ENCODE measurements at places on chromosomes 3 and 15.

DNA sequence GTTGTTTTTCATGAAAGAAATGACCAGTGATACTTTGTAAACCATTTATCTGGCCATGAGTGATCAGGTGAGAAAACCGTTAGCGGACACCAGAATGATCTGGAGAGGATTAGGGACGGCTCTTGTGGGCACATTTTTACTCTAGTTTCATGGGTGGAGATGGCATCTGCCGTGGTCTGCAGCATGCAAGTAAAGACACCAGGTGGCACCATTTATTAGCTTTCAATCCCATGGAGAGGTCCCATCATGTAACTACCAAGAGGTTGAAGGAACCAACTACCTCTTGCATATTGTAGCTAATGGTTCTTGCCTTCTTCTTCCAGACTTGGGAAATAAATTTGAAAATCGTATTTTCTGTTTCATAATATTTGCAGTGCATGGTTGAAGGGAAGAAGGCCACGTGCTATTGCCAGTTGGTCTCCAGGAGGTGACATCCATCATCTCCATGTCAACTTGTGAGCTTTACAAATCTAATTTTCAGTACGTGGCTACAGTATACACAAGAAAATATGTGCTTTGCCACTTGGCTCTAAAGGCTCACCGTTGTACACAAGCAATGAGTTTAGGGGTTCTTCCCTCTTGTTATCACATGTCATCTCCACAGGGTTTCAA lies 1.5 kb upstream of the MAPKBP1 start:
- peak; percentile 82 for DNase-seq

- peak; percentile 79 for DNase-seq
These were observed 278.4 kb upstream of the ZPLD1 start for GRCh38 chr3:102156426-102156825.

DNA sequence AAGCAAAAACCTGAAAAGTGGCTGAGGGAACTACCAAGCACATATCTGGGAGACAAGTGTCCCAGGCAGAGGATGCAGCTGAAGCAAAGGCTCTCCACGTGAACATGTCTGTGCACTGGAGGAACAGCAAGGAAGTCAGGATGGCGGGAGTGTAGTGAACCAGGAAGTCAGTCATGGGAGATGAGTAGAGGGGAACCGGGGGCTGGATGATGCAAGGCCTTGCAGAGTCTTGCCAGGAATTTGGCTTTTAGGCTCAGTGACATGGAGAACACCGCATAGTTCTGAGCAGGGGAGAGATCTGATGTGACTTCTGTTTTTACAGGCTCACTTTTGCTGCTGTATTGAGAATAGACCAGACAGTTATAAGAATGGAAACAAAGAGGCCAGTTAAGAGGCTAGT lies 19.0 kb downstream of the C2CD4A start:
- DNase-seq = no peak

DNA sequence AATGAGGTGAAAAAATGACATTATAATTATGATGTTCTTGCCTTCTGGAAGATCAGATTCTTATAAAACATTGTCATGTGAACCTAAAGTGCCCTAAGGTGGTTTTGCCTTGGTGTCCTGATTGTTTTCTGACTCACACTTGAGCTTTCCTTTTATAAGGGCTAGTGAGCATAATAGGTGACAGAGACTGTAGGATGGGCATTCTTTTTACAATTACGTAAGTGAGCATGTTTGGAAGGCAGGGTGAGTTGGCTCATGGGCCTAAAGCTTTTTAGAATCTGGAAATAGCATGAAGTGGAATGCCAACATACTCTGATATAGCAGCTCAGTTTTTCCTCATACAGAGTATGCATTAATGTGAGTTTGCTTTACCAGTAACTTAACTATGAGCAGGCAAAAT lies 41.2 kb downstream of the CRYBG3 start:
- peak; percentile 25 for DNase-seq

GRCh38 chr3:134976948-134977347 lies 181.9 kb downstream of the EPHB1 start:
- DNase-seq = no peak

- peak; percentile 66 for DNase-seq
These were observed 58.8 kb downstream of the AMOTL2 start for GRCh38 chr3:134315286-134316106.

- no peak for DNase-seq
These were observed 246.7 kb upstream of the KCNH8 start for GRCh38 chr3:18901571-18901970.

DNA sequence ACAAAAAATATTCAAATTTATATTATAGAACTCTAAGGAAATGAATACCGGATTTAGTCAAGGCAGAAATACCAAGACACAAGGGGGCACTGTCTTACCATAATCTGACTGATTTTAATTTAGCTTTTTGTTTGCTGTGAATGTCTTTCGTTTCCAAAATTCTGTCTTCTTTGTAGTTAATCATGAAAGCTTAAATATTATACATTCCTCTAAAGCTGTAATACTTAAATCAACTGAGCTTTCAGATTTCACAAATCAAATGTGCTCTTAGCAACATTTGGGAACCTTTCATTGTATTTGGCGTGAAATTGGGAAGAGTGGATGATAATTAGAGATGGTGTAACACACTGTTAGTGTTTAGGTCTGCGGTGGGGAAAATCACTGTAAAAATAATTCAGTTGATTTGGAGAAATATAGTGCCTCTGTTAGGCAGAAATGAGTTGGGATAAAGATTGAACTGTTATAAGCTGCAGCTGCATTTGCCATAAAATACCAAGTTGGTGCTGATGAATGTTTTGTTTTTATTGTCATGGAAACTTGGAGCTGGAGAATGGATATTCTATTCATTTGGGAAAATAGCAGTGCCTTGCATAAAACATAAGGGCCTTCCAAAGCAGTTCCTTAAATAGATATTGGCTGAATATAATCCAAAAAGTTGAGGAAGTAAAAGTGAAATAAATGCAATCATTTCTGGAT lies 228.2 kb downstream of the TCF12 start:
- DNase-seq = peak; percentile 40

DNA sequence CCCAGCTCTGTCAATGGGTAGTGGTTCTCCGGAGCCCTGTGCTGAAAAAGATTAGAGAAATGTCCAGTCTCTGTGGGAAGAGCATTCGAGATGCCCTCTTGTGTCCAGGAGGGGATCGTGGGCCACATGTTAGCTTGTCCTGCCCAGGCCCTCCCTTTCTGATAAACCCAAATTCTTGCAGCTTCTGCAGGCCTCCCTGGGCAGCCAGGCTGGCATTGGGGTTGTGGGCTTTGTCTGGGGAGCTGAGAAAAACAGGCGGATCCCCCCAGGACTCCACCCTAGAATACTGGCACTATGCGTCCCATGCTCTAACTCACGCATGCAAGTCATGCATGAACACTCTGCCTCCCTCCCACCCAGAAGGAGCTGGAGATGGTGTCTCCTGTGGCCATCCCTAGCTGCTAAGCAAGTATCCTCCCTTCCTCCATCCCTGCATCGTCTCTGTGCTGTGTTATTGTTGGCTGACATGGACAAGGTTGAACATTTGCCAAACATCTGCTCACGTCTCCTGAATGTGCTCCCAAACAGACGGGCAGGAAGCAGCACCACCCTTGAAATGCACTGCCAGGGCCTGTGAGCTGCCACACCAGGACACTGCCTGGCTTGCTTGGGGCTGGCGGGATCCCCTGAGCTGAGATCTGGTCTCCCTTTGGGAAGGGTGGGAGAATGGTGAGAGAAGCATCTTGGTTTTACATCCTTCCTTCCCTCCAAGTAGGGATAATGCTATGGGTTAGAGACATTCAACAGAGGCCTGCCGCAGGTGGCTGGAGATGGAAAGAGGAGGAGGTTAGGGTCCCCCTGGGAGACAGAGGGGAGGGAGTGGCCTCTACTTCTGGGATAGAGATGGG lies 26.5 kb downstream of the CFAP161 start:
- peak; percentile 81 for DNase-seq

GRCh38 chr3:163266731-163267130 lies 1770.1 kb downstream of the OTOL1 start:
- no peak for DNase-seq

DNA sequence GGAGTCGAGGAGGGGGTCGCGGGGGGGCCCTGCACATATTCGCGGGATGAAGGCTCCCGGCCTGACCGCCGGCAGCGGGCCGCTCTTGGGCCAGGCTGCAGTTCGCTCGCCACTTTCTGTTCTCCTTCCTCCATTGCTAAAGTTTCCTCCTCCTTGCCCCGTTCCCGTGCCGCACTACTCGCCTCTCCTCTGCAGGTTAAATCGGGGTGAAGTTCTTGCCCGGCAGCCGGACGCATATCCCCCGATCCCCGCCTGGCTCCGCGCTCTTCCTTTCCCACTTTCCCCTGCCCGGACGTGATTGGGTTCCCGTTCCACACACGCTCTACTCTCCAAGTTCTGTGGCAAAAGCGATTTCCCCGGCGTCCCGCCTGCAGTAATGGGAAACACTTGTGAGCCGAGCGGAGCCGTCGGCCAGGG lies 556 bp downstream of the CRYBG3 start:
- DNase-seq = peak; percentile 65

DNA sequence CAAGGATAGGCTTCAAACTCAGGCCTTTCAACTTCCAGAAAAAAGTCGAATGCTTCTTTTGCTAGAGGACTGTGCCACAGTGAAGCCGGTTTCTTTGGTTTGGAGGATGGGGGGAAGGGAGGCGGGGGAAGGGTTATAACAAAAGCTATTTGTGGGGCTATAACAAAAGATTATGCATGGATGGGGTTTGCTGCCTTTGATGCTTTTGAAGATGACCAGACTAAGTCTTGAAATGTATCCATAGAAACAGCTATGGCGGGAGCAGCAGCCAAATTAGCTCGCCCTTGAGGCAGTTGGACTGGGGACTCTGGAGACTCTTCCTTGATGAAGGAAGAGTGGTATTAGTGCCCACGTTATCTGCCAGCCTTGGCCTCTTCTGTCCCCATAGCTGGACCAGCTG lies 47.5 kb downstream of the SRGAP3 start:
- DNase-seq = no peak

GRCh38 chr15:50235794-50236193 lies 29.7 kb downstream of the HDC start:
- no peak for DNase-seq

DNA sequence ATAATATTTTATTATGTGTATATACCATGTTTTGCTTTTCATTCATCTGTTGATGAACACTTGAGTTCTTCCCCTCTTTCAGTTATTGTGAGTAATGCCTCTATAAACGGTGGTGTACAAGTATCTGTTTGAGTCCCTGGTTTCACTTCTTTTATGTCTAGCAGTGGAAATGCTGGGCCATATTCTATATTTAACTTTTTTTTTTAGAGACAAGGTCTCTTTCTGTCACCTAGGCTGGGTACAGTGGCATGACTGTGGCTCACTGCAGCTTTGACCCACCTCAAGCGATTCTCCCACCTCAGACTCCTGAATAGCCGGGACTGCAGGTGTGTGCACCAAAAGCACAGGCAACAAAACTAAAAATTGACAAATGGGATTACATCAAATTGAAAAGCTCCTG lies 19.9 kb downstream of the GOLM2 start:
- DNase-seq = no peak

DNA sequence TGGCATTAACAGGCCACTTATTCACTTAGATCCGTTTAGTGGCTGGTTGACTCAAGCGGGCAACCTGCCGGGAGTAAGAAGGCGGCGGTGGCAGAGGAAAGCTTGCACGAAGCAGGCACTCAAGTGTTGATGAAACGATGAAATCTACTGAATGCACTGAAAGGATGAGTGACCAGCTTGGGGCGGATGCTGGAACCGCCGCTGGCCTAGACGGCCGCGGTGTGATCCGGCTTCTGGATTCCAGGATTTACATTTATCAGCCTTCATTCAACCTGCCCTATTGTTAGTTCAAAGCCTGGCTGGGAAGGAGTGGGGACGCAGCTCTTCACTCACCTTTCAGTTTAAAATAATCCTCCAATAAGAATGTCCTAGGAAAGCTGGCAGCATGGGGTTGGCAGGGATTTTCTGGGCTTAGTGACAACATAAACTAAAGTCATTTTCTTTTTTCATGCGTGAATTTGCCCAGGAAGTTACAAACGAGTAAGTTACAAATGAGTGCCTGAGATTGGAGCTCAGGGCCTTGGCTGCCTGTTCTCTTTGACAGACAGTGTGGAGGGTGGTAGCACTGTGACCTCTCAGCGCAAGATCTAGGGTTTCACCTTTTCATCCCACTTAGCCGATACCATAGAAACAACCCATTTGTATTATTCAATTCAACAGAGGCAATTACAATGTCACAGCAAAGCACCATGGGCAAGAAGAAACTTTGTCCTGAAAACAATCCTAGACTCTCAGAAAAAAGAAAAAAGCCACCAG lies 1.1 kb upstream of the PLCH1 start:
- no peak for DNase-seq

DNA sequence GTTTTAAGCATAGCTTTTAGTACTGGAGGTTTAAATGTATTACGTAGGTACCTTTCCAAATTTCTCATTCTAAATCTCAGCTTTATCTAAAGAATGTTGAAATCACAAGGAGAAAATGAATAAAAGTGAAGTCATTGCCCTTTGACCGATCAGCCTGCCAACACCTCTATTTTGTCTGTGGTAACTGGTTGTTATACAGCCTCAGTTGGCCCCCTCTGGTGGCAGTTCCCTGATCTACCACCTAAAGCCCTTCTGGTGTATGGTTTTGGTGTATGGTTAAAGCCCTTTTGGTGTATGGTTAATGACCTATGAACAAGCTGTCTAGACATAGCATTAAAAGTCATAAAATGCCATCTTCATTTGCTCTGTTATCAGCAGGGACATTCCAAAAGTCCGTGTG lies 378.2 kb upstream of the AZI2 start:
- peak; percentile 35 for DNase-seq

GRCh38 chr3:156148946-156149381 lies 28.6 kb downstream of the KCNAB1 start:
- DNase-seq = no peak

DNA sequence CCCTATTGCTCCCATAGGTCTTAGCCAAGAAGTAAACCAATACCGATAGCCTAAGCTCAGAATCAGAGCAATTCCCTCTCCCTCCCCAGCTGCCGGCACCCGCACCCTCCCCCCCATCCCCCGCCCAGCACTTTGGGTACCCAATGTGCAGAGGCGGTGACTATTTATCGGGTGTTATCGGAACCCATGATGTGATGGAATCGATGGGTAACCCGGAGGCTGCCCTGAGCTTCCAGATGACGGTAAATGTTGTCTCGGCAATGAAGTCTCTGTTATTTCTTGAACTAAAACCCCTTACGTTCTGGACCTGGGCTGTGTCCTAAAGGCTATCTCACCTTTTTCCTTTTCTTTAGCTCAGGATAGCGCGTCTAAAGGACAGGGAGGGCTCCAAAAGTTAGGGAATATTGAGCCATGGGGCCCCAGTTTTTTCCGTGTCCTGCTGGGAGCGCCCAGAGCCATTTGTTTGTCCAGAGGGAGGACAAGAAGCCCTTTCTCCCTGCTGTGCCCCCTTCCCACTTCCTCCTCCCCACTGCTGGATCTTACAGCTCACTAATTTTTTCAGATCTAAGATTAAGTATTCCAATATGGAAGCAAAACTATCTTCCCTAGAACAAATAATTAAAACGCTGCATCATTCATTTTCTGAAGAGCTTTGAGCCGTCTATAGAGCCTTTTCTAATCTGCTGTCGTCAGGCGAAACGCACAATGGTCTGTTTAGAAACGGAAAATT lies 1.5 kb downstream of the SLITRK3 start:
- DNase-seq = no peak

DNA sequence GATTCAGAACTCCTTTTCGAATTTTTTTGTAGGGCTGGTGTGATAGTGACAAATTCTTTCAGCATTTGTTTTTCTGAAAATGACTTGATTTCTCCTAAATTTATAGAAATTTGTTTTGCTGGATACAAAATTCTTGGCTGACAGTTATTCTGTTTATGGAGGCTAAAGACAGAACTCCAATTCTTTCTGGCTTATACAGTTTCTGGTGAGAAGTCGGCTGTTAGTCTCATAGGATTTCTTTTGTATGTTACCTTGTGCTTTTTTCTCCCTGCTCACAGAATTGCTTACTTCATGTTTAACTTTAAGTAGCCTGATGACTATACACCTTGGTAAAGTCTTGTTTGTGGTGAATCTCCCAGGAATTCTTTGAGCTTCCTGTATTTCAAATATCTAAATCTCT lies 1264.6 kb downstream of the NSUN3 start:
- no peak for DNase-seq
